ENCODE measurements at places on chromosomes 11 and 22.

DNA sequence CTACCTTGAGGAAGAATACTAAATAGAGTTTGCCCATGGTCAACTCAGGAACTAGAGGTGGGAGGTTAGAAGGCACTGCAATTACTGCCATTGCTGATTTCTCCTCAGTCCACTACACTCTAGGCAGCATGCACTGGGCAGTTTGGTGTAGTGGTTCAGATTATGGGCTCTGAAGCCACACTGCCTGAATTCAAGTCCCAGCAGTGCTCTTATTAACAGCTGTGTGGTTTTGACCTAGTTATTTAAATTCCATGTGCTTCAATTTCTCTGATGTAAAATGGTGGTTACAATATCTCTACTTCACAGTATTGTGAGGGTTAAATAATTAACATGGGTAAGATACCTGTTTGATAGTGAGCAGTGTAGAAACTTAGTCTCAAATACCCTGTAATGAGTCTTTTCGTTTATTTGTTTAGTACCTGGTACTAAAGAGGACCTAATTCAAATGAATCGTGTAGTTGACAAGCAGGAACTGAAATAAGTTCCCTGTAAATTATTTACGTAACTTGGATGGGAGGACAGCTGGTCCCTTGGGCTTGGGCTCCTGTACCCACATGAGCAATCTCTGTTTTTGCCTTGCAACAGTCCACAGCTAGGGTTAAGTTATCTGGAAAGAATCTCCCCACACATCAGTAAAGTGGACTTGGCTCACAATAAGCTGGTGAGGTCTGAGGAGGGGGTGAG is 17.8 kb downstream of the PRR5L start:
- no peak for DNase-seq

GRCh38 chr11:87722756-87723565 is 452.3 kb downstream of the RAB38 start:
- DNase-seq, result no peak

DNA sequence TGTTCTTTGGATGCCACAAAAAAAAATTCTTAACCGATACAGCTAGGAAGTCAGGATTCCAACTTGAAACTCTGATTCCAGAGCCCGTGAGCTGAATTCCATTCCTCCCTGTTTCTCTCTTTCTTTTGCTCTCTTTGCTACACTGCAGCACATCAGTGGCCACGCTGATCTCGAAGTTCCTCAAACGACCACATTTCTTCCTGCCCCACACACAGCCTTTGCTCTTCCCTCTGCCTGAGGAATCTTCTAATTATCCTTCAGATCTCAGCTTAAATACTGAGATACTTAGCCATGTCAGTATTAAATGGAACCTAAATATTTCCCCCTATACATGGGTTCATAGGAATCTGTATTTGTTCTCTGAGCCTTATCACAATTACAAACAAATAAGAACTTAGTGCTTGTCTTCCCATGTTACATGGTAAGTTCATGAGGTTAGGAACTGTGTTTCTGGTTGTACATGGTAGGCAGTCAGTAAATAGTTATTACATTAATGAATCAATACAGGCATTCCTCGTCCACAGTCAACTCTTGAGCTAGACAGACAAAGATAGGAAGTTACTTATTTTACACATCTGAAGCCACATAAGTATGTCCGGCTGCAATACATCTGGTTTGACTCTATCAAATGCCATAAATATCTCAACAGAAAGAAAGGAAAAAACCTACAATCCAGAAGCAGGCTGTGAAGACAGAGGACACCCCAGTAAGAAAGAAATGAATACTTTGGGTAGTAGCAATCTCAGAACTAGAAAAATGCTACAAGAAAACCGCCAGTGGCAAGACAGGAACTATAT is 86.6 kb downstream of the MAML2 start:
- DNase-seq, result no peak

- no peak for DNase-seq
Measured at GRCh38 chr11:2169005-2169378, 2.6 kb downstream of the TH start.

DNA sequence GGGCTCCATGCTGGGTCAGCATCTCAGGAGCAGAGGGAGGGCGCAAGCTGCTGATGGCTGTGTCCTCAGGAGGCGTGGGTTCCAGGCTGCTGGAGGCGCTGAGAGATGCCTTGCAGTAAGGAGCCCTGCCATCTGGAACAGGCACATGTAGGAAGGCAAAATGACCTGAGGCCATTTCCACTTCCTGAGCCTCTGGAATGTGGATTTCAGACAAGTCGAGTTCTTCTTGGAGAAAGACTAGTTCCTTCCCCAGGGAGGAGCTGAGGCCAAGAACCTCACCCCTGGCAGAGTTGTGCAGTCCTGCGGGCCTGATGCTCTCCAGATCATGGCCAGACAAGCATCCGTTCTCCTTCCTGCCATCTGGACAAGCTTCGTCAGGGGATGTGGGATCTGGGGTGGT is 19.3 kb downstream of the HPS4 start:
- DNase-seq, result no peak

DNA sequence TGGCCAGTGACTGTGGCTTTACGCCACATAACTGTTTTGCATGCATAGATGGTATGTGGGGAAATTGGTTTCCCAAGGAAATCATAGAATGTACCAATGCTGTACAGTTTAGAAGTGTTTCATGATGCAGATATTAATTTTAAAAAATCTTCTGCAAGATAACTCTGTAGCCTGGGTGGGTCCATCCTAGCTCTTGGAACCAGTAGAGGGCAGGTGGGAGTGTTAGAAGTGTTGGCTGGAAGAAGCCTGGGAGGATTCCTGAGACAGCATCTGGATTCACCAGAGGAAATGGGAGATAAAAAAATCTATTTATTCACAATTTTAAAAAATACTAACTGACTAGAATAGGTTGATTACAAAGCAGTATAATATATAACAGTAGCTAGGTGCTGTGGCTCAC is 139.9 kb upstream of the GRIA4 start:
- no peak for DNase-seq

DNA sequence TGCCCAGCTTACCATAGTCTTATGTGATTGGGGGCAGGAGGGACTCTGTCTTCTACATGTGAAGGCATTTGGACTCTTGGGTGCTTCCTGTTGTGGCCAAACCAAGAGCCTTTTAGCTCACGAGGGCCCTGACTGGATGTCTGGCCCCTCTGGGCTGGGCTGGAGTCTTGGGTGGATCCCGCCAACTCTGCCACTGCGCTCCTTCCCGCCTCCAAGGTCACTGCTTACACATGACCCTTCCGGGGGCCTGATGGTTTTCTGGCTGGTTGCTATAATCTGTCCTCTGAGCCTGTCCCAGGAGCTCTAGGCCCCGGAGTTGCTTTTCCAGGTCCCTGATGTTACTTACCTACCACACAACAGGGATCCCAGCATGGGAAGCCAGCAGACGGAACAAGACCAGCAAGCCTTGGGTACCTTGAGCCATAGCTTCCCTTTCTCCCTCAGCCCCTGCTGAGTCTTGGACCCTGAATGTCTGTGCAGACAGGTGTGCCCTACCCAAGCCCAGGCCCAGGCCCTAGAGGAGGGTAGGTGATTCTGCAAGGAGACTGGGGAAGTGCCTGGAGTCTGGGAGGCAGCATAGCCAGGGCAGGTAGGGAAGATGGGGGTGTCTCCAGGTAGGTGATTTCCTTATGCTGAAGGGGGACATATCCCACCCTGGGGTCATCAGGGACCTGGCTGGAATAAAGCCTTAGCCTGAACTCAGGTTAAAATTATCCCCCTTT is 100.3 kb downstream of the TSPAN18 start:
- no peak for DNase-seq

- no peak for DNase-seq
Measured at GRCh38 chr11:95364324-95365295, 133.6 kb upstream of the SESN3 start.

GRCh38 chr11:23425381-23425780 is 565.1 kb upstream of the CCDC179 start:
- no peak for DNase-seq

- DNase-seq, result no peak
Measured at GRCh38 chr11:102527684-102528083, 2.9 kb downstream of the MMP7 start.

GRCh38 chr22:19430890-19431541 is 517 bp downstream of the HIRA start:
- peak; percentile 39 for DNase-seq

DNA sequence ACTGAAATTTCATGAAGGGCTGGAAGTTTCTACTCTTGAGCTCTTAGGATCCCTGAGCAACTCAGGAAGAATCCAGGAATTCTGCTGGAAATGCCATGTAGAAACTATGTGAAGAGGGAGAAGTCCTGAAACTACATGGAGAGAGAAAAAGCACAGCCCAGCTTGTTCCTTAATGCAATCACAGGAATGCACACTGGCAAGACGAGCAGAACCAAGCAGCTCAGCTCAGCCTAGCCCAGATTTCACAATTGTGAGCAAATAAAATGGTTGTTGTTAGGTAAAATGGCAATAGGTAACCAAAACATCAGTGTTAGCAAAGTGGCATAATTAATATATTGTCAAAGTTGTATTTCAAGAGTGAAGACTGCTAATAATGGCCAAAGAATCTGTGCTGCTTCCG is 28.1 kb downstream of the ZNF214 start:
- DNase-seq, result no peak

GRCh38 chr11:35133656-35134055 is 5.3 kb upstream of the CD44 start:
- DNase-seq, result no peak

DNA sequence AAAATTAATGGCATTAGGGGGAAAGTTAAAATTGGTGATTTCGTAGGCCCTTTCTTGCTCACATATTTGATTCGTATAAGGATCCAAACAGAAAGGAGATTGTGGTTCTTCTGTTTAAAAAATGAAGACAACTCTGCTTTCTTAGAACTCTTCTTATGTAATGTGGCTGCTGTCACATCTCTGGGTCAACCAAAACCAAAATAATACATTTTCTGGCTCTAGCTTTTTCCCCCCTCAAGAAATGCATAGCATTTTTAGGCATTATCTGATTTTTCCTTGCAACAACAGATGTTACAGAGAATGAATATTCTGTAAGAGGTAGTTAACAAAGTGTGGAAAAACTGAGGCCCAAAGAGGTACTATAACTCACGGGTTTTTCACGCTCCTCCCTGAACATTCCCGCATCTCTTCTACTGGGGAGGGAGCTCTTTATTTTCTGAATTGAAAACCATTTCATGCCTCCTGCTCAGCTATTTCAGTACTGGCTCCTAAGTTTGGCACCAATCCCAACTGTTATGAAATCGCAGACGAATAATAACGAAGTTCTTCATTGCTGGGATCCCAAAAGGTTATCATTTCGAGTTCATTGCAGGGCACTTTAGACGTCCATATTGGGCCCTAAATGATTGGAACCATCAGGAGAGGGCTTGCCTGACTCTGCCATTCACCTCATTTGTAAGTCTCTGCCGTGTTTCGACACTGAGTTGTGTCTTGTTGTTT is 17.1 kb downstream of the GRAP2 start:
- no peak for DNase-seq

DNA sequence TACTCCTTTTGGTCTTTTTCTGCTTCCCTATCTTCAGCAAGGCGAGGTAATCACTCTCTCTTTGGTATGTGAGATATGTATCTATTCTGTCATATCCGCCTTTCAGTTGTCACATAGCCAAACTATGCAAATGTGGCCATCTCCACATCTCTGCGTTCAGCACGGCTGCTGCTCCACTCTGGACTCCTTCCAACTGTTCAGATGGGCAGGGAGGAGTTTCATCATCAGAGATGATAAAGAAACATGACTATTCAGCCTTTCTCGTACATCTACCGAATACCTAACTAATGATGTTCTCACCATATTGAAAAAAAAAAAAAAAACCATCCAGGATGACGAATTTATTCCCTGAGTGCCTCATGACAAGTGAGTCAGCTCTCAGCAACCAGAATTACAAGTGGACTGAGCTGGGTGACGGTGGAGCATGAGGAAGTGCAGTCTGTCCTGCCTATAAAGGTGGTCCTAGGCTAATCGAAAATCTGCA is 899.6 kb downstream of the OPCML start:
- no peak for DNase-seq

- no peak for DNase-seq
Measured at GRCh38 chr11:92048415-92048814, 176.2 kb upstream of the FAT3 start.

GRCh38 chr11:32891657-32892354 is 805 bp upstream of the QSER1 start:
- no peak for DNase-seq

- no peak for DNase-seq
Measured at GRCh38 chr11:10021563-10021962, 272.5 kb downstream of the SBF2 start.

DNA sequence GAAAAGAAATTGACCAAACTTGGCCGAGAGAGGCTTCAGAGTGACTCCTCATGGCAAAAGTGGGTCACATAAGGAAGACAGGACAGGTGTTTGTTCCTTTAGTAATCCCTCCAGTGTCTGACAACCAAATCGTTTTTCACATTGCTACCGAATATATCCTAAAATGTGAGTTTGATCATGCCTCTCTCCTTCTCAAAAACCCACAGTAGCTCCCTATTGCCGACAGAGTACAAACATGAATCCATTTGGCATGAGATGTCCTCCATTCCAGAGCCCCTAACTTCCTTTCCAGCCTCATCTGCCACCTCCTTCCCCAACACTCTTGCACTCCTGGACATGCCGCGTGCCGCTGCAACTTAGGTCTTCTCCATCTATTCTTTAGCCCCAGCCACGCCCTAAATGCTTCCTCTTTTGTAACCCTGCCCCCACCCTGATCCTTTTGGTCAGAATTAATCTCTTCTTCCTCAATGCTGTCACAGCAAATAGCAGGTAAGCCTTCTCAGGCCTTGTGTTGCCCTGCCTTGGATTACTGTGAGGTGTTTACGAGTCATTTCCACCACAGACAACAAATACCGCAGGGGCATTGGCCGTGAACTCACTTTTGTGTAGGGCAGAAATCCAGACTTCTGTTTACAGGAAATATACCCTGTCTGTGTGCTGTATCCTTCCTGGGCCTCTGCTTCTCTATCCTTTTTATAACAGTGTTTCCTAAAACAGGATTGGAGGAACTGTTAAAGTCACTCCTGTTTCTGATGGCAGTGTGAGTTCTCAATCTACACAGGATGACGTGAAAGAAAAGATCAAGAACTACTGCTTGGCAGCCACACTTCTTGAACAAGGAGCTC is 66.0 kb upstream of the FTH1 start:
- DNase-seq, result no peak

- no peak for DNase-seq
Measured at GRCh38 chr11:76587820-76588454, 82.6 kb downstream of the LRRC32 start.

DNA sequence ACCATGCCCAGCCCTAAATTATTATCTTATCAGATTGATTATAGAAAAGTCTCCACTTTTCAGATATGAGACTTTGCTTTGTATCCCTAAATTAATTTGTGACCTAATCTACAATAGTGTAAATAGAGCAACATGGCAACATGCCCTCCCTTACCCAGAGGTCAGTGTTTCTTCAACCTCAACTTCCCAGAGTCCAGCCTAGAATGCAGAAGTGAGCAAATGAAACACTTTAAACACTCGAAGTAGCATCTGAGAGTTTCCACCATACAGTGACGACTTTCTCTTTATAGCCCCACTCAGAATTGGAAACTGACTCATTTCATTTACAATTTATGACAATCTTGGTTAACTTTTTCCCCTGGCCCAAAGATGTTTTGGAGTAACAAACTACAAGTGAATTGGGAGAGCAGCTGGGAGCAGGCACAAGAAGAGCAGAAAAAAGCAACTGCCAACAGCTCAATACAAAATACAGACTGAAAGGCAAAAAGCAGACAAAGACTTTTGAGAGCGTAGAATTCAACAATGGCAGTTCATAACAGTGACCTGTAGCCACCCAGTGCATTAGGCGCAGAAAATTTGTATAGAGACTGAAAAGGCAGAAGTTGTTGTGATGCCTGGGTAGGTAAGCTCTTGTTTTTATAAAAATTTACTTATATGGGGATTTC is 10.1 kb upstream of the BLID start:
- no peak for DNase-seq

GRCh38 chr11:94597896-94598295 is 30.7 kb downstream of the PIWIL4 start:
- DNase-seq, result no peak

All from neuronal stem cell (in vitro differentiated cells).